Stimulated activated CD4-positive, alpha-beta T cell treated with anti-CD3 and anti-CD28 coated beads, Interleukin-12 subunit alpha, Interleukin-12 subunit beta, amount 100 ng/mL, for 48 hours (primary cell): ENCODE measurements at places on chromosomes 2 and 18.

- no peak for DNase-seq
Measured at GRCh38 chr18:45328296-45328695, 287.0 kb upstream of the SLC14A2 start.

- DNase-seq = no peak
Measured at GRCh38 chr18:61569176-61569892, 236.1 kb downstream of the CDH20 start.

- DNase-seq = no peak
Measured at GRCh38 chr2:154015233-154015632, 143.5 kb downstream of the GALNT13 start.

- no peak for DNase-seq
Measured at GRCh38 chr2:144190908-144191605, 328.9 kb downstream of the ZEB2 start.

DNA sequence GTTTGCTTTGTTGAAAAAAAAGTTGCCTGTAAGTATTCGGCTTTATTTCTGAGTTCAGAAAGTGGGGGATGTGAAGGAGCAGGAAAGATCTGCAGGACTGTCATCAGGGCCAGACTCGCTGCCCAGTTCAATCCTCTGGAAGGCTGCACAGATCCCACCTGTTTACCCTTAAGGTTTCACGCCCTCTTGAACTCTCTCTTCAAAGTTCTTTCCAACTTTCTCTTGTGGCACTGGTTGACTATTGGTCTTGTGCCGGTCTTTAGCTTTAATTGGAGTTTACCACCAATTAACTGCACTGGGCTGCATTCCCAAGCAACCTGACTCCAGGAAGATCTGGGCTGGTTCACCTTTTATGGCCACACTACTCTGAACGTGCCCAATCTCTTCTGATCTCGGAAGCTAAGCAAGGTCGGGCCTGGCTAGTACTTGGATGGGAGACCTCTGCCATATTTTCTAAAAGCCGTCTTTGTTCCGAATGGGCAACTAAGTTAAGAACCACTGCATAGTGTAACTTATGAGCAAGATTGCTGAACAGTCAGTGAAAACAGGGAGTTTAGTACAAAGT lies 495.0 kb downstream of the DPP10 start:
- no peak for DNase-seq

GRCh38 chr2:119149611-119150010 lies 8.9 kb downstream of the C1QL2 start:
- DNase-seq = no peak
